ENCODE measurements at places on chromosomes 4 and X. TPM values are rescaled to one million over a fixed set of nuclear protein-coding genes. Genes with fewer than 3 reads are reported as not detected.

- ATAC-seq: no peak
These were observed 468 bp downstream of the GLA start for GRCh38 chrX:101407167-101407747.

- no peak for ATAC-seq
These were observed 33.2 kb upstream of the FAM9A start for GRCh38 chrX:8834392-8834791.

The ZNF275 gene
- total RNA-seq: 20.8 TPM

DNA sequence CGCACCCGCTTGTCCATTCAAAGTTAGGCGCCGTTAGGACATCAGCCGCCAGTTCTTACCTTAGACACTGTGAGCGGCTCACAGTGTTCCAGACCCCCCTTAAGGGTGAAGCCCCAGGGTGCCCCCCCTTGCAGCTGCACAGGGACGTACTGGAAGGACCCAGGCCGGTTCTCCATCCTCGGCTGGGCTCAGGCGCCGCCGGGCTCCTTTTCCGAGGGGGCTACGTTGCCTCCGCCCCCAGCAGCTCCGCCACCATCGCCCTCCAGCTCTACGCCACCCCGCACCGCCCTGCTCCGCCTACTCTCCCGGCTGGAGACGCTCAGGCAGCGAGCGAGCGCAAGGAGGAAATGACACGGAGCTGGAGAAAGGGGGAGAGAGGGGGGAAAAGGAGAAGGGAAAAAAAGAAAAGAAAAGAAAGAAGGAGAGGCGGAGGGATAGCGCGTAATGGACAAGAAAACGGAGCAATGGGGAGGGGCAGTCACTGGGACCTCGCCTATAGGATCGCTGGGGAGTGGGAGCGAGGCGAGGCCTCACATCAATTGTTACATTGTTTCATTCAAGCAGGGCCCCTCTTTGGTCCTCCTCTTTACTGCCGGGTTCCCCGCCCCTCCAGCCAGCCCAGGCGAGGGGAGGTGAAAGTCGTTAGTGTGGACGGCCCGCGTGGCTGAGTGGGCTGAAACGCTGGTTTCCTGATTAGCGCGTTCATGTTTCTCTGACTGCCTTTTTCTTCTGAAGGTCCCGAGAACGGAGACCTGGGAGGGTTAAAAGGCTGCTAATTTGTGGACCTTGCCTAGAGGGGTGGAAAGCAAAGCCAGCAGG is at the start of gene SHROOM4:
TSS of gene SHROOM4 (minus strand) at position 352 of the 819 bp plus-strand sequence. CDS start at position 176, 176 bp downstream.
- no peak for ATAC-seq

The SATL1 gene
- not detected for total RNA-seq
